ENCODE measurements at places on chromosomes 6 and 20.
A peak's percentile ranks its signal among the peaks of the same experiment; 100 is the strongest.

- DNase-seq: no peak
Observed at GRCh38 chr20:45523821-45524220, 8.4 kb upstream of the SPINT3 start.

DNA sequence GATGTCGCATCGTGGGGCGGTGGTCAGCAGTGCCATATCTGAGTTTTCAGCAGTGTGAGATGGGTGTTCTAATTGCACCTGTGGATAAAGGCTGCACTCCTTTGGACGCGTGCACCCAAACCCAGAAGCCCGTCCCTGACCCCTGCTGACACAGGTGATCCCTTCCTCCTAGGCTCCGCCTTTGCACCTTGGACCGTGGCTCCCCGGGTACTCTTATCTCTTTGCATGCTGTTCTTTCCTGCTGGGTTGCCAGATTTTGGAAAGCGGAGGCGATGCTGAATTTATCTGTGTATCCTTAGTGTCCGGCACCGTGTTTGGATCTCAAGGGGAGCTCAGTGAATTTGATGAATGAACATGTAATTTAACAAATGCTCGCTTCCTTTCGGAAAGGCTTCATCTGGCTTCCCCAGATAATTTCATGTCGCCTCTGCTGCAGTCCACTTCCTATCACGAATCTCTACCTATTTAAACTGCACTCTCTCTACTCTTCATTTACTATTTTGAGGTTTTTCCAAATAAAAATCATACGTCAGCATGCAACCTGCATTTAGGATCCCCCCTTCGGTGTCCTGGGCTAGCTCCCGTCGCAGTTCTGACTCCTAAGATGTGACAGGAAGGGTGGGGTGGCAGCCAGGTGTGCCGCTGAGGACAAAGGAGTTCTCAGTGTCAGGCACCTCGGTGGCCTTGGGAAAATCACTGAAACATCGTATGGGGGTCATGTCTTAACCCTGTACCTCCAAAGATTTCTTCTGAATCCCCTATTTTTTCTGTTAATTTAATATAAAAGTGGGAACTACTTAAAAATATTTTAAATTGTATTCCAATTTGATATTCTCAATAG is 753 bp upstream of the PERP start:
- no peak for DNase-seq

DNA sequence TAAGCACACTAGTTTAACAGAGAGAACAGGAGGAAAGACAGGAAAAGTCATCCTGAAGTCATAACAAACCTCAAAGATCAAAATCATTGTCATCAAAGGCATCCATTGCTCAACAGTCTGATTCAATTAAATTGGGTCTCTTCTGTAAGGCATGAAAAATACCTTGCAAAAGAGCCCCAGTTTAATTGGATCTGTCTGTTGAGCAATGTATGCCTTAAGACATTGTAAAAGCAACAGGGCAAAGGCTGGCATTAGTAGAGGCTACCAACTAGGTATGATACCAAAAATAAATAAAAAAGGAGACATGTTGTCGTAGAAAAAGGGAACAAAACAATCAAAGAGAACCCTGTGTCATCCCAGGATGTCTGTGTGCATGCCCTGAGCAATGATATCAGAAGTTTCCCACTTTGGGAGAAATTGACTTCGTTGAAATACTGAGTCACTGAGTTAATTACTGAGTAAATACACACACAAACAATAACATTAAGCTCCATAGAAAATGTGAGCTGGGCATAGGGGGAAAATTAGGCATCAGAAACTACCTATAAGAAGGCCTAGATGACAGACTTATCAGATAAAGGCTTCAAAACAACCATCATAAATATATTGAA is 1013.8 kb upstream of the CITED2 start:
- DNase-seq: peak; percentile 54

- no peak for DNase-seq
Observed at GRCh38 chr20:21020659-21021471, 85.3 kb downstream of the LINC00237 start.

GRCh38 chr6:21601339-21601923 is 7.9 kb downstream of the SOX4 start:
- DNase-seq: no peak

GRCh38 chr6:104486035-104486434 is 373.7 kb downstream of the HACE1 start:
- DNase-seq: no peak

DNA sequence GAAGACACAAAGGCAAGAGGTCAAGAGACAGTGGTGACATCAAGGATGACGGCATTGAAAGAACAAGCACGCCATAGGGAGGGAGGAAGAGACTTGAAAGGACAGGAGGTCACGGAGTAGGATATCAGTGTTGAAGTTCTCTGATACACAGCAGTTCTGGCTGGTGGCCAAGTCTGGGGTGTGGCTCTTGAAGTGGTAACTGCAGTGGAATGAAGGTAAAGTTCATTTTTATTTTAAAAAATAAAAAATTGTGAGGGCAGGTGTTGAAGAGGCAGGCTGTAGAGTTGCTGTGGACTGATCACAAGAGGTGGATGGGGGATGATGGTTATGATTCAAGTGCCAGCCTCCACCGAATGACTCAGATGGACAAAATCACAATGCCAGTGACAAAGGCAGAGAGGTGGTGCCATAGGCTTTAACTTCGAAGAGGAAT is 53.2 kb upstream of the BMP2 start:
- no peak for DNase-seq

- DNase-seq: peak; percentile 23
Observed at GRCh38 chr6:113185299-113185698, 671.8 kb upstream of the MARCKS start.

DNA sequence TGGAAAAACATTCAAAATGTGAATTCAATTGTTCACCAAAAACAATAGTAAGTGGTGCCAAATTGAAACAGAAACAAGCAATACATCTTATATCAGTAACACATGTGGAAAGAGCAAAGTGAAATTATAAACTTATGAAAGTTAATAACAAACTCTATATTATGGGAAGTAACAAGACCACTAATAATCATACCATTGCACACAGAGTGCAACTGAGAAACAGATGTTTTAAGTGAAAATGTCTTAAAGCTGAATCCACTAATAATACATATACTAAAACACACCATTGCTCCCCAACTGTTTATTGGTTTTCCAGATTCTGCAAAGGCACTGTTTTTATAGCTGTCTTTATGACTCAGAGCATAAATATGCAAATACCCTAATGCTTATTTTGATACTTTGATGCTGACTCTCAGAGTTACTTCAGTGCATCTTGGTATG is 292.3 kb downstream of the RFPL4B start:
- peak; percentile 87 for DNase-seq

- DNase-seq: peak; percentile 5
Observed at GRCh38 chr20:37640600-37641561, 52.9 kb upstream of the CTNNBL1 start.

DNA sequence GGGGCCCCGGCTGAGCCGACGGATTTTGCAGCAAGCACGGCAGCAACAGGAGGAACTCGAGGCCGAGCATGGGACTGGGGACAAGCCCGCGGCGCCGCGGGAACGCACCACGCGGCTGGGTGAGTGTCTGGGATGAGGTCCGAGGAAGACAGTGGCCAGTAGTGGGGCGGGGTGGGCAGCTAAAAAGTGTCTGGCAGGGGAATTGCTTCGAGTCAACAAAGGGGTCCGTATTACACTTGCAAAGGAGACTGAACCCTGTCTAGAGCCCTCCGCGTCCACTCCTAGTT is 356 bp downstream of the BYSL start:
- no peak for DNase-seq

DNA sequence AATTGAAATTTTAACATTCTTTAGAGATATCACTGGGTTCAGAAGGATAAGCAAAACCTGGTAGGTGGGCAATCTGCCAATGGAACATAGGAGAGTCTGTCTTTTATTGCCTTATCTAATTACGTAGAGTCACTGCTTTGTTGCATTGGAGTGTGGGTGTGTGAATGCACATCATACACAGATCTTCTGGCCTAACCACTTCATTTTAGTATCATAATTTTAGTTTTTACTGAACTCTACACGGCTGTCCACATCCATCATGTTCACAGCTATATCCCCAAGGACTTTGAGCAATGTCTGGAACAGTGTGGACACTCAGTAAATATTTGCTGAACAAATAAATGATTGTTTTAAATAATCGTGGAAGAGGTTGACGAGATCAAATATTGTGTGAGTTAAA is 104.6 kb upstream of the AKIRIN2 start:
- no peak for DNase-seq

- no peak for DNase-seq
Observed at GRCh38 chr20:7911586-7912330, 28.5 kb downstream of the HAO1 start.

- no peak for DNase-seq
Observed at GRCh38 chr6:96809119-96809518, 28.2 kb downstream of the GPR63 start.

DNA sequence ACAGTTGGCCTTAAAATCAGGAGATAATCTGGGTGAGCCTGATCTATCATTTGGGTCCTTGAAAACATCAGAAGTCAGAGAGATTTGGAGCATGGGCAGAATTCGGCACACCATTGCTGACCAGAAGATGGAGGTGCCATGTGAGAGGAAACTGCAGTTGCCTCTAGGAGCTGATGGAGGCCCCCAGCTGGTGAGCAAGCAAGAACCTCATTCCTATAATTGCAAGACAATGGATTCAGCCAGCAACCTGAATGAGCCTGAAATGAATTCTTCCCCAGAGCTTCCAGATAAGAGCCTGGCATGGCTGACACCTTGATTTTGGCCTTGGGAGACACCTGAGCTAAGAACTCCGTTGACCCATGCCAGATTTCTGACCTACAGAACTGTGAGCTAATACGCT is 76.3 kb upstream of the FYN start:
- no peak for DNase-seq

Measured in EH (cell line).